ENCODE measurements at places on chromosomes 12 and 14.

DNA sequence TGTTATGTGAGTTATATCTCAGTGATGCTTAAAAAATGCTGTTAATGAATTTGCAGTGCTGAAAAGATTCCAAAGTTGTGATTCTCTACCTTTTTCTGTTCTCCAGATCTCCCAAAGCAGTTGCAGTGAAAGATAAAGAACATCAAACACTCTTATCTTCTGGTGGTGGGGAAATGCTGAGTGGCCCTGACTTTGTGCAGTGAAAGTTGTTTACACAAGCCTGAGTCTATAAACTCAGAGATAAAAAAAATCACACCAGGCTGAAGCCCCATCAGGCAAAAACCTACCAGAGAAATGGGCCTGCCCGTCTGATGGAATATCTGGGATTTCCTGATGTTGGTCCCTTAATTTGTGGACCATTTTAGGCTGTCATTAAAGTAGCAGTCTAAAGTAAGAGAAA is 46.1 kb downstream of the RASSF3 start:
- DNase-seq, result no peak

DNA sequence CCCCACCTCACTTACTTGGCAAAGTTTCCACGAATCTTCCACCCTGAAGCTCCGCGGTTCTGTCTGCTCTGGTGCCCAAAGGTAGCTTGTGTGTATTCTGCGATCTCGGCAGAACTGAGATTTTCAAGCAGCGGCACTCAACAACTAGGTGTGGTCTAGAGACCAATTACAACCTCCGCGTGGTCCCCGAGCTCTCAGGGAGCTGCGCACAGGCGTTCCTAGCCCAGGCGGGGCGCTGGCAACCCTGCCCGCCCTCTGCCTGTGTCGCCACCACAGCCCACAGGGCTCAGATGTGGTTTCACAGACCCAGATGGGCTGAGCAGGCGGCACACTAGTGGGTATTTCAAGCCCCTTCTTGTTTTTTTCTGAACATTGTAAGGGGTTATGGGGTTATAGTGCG is 1.5 kb upstream of the DIABLO start:
- DNase-seq, result peak; percentile 59

DNA sequence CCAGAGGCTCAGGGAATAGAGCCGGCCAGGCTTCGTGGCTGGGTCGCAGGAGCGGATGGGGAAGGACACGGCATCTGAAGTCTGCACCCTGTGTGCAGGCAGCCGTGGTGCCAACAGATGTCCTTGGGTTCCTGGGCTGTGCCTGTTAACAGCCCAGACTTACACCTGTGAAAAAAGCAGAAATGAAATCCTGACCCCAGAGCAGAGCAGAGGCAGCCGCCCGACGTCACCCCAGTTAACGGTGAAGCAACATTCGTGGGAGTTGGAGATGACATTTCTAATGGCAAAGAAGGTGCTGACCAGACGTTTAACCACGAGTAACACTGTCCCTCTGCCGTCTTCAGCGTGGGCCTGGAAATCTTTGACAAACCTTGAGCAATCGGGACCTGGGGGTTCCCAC is 200.3 kb upstream of the DIO3 start:
- DNase-seq, result no peak

DNA sequence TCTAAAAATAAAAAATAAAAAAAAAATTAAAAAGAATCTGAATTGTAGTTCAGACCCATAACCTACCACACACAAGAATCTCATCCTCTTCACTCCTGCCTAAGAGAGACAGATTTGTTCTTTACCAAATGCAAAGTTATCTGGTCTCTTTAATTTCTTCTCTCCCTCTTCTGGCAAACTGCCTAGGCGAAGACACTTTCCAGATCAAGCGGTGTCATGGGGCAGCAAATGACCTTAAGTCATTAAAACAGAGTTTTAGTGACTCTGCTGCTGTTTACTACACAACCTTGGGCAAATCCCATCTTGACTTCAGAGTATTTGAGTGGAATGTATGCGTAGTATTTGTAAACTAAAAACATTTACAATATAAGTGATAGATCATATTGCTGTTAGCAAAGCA is 60.9 kb upstream of the NID2 start:
- DNase-seq, result no peak

- no peak for DNase-seq
Measured at GRCh38 chr14:77912754-77913556, 113.0 kb downstream of the ADCK1 start.

DNA sequence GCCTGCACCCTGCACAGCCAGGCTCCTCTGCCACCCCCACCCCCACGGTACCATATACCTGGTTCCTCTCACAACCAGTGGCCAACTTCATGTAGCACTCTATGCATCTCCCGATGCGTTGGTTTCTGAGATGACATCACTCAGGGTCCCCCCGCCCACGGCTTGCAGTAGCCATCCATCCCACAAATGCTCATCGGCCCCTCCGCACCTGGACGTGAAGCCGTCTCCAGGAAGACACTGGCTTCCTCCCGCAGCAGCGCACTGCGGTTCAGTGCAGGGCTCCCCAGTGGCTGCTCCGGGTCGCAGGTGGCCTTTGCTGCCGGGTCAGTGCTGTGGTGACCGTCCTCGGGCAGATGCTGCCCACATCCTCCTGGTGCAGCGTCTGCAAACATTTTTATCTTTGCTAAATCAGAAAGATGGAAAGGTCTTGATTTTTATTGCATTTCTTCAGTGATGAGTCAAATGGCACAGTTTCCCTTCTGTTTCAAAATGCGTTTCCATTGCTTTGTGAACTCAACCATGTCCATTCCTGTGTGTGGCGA is 27.5 kb upstream of the MMP17 start:
- DNase-seq, result no peak

DNA sequence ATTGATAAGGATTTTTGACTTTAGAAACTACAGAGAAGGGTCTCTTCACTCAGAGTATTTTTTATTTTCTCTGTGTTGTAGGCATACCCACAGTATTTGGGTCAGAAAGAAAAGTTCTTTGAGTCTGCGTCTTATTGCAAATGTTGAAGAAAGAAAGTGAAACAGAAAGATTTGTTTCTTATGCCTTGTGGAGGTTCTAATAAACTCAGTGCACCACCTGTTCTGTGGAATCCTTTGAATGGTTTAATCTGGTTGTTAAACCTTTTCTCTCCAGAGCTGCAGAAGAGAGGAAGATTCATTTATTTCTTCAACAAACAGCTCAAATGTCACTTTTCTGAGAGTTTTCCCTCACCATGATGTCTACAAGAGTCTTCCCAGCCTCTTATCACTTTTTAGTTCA is 146.6 kb upstream of the PLEKHG7 start:
- DNase-seq, result peak; percentile 22

- no peak for DNase-seq
Measured at GRCh38 chr14:23579311-23579630, 681 bp upstream of the JPH4 start.

- peak; percentile 76 for DNase-seq
Measured at GRCh38 chr14:20662968-20663732, 21.2 kb upstream of the RNASE4 start.

GRCh38 chr14:105931808-105932483 is 405.6 kb downstream of the TMEM121 start:
- peak; percentile 24 for DNase-seq

DNA sequence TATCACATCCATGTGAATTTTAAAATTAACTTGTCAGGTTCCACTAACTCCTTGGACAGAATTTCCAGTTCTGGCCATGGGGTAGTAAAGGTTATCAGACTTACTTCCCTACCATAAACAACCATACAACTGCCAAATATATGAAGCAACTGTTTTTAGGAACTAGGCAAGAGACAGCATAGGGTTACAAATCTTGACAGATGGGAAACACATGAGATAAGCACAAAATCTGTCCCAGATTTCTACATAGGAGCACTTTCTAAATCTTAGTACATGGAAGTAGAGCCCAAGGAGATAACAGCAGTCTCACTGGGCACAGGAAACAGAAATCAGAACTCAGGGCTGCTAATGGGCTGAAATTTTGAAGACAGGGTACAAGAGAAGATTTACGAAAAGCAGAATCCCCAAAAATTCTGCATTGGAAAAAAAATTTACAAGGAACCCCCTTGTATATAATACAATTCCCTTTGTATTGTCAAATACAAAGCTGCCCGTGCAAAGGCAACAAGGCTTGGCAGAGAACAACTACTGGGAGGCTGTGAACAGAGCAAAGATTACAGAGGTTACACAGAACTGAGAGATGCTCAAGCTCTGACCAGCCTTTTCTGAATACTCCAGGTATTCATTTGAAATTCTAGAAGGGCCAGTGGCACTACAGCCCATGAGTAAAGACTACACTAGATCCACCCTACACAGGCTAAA is 43.2 kb downstream of the GALNT4 start:
- no peak for DNase-seq

DNA sequence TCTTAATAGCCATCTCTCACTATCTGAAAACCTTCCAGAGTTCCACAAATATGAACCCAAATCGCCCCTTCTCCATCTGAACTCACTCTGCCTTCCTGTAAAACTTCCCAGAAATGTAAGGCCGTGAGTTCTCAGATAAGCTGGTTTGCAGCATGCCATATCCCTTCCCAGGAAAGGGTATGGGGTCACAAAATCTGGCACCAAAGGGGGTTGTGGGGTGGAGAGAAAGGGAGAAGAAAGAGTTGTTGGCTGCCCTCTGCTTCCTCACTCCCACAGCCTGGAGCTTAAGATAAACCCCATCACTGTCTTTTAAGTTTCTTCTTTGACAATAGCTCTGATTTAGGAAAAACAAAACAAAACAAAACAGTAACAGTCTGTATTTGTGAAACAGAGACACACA is 10.7 kb downstream of the TMTC1 start:
- no peak for DNase-seq

- DNase-seq, result no peak
Measured at GRCh38 chr12:32921397-32921796, 24.8 kb upstream of the PKP2 start.

DNA sequence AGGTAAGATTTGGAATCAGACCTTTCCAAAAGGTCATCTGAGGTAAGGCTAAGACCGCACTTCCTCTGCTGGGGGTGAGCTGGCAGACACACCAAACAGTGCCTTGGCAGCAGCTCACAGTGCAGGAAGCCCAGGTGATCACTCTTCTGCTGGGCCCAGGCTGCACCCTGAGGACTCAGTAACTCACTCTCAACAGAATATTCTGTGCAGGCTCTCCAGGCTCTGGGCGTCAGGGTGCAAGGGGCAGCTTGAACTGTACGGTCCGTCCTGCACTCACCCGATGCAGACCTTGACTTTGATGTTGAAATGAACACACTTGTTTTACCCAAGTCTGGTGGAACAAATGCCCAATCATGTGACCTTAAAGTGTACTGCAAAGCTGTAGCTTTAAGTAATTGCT is 6.0 kb downstream of the ALKBH2 start:
- no peak for DNase-seq
